ENCODE measurements at places on chromosomes 4 and X.

DNA sequence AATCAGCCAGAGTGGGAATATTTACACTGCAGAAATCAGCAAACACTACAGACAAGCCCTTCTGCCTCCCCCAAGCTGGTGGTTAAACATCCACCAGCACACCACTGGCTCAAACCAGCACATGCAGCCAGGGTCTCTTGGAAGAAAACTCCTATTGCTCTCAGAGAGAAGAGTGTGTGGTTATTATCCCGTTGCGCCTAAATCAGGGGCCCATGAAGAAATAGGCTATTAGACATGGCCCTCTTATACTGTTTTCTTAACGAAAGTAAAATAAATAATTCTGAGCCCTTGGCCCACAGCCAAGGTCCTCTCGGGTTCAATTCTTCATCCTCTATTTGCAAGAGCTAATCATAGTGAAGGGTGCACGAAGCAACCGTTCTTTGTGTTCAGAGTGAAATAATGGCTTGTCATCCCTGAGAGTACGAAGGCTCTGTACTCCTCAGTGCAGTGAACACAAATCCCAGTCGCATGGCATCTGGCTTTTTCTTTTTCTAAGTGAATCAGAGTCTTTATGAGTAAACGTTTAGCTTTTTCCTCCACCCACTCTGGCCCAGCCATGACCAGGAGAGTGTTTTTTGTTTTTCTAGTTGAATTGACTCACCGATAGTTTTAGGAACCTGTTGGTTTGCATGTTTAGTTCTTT is 33.4 kb upstream of the RBM47 start:
- no peak for DNase-seq

DNA sequence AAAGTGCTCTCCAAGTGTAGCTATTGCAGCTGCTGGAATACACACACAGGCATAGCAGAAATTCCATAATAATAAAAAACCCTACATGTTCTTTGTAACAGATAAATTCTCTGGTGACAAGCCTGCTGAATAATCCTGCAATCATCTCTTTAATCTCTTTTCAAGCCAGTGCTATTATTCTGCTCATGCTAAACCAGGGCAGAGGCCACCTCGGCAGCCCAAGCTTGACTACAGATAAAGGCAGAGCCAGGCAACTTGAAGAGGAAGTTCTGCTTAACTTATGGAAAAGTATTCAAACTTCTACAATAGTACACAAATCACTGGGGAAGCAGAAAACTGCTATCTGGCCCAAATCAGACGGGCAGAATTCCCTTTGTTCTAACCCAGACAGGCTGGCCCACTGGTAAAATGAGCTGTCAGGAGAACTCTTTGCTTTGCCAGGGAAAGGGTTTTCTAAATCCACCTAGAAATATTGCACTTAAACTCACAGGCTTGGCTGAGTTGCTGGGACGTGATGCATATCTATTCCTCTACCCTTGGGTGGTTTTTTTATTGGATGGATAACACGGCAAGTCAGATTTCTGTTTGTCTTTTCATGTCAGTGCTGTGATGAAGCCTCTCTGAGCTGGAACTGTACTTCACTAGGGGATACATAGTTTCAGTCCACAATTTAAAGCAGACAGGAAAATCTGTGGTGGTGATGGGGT is 70.5 kb downstream of the GATB start:
- DNase-seq, result no peak

DNA sequence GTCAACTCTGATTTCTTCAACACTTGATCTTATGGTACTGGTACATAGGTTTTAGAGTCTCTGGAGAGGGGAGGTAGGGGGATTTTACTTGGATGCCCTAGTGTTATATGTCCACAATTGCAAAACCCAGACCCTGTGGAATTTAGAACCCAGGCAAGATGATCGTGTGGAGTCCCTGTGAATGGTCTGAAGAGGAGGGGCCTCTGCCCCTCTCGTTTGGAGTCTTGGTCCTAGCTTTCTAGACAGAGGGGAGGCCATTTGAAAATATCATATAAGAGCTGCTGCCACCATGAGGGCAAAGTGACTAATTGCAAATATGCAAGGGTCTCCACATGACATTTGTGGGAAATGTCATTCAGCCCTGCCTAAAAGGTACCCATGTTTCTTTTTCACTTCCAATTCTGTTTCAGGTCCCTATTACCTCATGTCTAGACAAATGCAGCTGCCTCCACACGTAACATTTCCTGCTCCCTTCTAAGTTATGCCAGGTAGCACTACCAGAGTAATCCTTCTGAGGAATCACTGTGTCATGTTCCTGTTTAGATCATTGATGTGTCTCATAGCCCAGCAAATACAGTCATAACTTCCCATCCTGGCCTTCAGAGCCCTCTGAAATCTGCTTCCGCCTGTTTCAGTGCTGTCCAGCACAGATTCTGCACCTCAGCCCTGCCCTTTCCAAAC is 126.8 kb downstream of the KLHL8 start:
- no peak for DNase-seq

DNA sequence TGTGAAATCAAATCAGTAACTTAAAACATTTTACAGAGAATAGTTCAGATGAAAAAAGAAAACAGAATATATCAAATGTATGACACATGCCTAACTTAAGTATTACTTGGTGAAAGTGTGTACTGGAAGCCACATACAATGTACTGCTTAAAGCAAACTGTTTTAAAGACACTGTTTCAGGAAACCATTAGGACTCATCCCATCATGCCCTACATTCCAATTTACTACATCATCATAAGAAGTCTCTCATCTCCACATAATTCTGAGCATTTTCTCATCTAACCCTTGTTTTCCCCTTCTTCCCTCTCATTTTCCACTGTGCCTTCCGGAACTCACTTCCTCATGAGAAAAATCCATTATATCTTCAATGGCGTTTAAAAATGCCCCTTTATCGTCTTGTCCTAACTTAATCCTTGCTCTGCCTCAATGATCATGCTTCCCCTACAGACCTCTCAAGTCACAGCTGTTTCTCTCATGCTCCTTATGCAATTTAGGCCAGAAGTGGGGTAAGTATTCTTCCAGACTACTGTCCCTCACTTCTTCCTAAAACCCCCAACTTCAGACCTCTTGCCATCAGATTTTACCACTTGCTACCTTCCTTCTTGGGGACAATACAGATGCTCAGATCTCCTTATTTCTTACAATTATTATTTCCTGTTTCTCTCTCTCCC is 26.8 kb upstream of the FGF5 start:
- no peak for DNase-seq

DNA sequence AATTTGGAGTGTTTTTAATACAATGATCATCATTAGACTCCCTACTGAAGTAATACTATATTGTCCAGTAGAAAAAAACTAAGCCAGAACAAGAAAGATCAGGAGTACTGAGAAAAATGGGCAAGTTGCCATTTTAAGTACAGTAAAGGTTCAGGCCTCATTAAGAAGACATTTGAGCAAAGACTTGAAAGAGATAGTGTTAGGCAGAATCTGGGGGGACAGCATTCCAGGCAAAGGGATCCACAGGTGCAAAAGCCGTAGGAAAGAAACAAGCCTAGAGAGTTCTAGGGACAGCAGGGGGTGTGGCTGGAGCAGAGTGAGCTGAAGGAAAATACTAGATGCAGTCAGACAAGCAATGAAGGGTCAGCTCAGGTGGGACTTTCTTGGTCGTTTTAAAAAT is 58.1 kb upstream of the INTU start:
- no peak for DNase-seq

GRCh38 chr4:183431614-183432013 is 12.8 kb upstream of the CDKN2AIP start:
- DNase-seq, result no peak

GRCh38 chr4:69787879-69788278 is 27.5 kb upstream of the SULT1B1 start:
- DNase-seq, result no peak

DNA sequence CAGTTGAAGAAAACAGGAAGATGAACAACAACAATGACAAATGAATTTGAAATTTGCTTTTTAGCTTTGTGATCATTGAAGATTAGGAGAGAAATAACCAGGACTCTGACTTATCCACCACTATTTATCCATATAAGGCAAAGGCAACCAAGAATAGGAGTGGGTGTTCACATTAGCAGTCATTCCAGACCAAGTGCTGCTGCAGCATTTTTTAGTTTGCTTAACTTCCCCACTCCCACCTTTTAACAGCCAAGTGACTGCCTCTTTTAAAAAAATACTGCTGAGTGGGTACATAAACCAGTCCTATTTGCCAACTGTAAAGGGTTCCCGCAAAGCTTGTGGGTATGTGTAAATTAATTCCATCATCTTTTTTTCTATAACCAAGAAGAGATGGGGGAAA is 230.9 kb downstream of the IQCM start:
- no peak for DNase-seq

GRCh38 chr4:52948057-52948423 is 85.9 kb downstream of the RASL11B start:
- DNase-seq, result no peak

- no peak for DNase-seq
Measured at GRCh38 chr4:105107095-105107856, 39.4 kb upstream of the TET2 start.

DNA sequence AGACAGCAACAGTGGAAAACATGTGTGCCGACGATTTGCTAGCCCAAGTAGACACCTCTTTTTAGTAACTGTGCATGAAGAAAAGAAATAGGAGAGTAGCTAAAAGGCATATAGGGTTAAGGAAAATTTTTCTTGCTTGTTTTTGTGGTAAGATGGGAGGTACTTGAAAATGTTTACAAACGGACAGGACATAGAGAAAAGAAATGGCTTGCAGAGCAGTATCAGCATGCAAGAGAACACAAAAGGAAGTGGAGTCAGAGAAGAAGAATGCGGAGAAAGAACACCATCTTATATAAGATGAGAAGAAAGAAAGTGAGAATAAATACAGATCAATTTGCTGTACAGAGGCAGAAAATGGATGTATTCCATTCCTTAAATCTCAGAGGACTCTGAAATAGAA is 263.7 kb upstream of the ETNPPL start:
- DNase-seq, result no peak

GRCh38 chrX:103780336-103781061 is 3.9 kb downstream of the PLP1 start:
- DNase-seq, result no peak

DNA sequence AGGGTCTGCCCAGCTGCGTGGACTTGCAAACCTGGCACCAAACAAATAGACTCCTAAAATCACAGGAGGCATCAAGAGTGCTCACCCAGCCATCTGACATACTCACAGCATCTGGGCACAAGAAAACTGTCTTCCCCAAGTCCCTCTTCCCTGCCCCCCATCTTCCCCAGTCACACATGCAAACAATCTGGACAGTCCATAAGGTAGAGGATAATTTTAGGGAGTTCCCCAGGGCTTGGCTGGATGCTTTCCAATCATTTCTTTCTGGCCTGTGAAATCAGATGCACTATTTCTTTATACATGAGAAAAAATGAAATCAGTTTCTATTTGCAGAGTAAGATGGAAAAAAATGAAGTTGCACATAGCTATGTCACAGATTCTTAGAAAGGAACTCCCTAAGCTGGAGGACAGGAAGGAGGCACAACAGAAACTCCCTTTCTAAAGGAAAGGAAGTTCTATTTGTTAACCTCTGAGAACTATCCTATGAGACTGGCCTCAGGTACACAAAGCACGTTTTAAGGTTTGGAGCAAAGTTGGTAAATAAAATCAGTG is 342.3 kb downstream of the HNRNPD start:
- DNase-seq, result no peak

- no peak for DNase-seq
Measured at GRCh38 chrX:40663078-40663740, 15.8 kb upstream of the CXorf38 start.

DNA sequence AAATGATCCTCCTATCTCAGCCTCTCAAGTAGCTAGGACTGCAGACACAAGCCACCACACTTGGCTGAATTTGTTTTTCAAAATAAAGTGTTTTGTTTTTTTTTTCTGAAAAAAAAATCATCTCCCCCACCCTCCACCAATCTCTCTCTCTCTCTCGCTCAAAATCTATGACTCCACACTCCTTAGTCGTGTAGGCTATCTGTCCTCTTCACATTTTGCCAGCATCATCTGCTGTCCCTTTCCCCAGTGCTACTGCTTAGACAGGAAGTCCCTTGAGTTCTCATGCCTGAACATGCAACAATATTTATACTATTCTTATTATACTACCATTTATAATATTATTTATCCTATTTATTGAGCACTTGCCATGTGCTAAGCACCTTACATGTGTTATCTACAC is 80.7 kb upstream of the TMEM164 start:
- no peak for DNase-seq

GRCh38 chrX:69305333-69306062 is 140.2 kb upstream of the PJA1 start:
- DNase-seq, result no peak

GRCh38 chr4:40178672-40179071 is 18.2 kb upstream of the RHOH start:
- no peak for DNase-seq

DNA sequence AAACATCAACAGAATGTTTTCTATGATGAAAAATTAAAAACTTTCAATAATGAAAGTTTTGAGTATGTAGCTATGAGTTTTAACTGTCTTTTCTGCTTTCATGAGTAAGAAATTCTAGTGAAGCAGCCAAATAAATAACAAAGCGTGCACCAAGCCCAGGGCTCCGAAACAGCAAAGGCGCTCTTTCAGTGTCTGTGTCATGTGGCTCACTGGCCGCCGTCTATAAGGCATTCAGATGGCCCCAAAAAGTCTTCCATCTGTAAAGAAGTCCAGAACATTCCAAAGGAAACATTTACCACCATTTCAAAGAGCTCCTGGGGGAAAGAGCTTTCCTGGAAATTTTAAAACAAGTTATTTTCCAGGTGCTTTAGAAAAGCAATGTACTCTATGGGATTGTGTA is 139.9 kb downstream of the AFAP1 start:
- no peak for DNase-seq

GRCh38 chr4:77880784-77881183 is 18.2 kb downstream of the MRPL1 start:
- no peak for DNase-seq
